NCI-H2227 treated with DMSO at 0.1 percent for 48 hours (cell line): ENCODE measurements at places on chromosomes 3 and 15.
A peak's percentile ranks its signal among the peaks of the same experiment; 100 is the strongest.

DNA sequence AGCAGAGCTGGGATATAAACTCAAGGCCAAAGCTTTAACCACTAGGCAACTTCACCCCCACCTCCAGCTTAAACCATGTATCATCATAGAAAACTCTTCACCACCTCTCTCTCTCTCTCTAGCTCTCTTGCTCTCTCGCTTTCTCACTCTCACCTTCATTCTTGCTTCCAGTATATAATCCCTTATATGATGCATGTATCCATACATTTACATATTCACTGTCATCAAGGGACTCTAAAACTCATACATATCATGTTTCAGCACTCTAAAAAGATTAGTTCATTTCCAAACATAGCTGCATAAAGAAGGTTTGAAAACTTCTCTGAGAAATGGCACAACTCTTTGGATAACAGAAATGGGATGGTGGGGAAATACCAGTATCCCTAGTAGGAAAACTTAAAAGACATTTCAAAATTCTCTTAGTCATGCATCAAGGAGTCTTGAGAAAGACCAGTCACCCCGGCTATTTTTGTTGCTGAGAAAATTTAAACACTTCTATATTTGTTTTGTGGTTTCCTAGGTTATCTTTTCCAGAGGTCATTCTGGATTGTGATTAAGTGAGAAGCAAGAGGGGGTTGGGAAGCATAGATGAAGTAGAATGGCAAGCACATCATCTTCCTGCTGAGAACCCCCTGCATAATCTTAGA, 447.8 kb upstream of the THBS1 start:
- no peak for DNase-seq

DNA sequence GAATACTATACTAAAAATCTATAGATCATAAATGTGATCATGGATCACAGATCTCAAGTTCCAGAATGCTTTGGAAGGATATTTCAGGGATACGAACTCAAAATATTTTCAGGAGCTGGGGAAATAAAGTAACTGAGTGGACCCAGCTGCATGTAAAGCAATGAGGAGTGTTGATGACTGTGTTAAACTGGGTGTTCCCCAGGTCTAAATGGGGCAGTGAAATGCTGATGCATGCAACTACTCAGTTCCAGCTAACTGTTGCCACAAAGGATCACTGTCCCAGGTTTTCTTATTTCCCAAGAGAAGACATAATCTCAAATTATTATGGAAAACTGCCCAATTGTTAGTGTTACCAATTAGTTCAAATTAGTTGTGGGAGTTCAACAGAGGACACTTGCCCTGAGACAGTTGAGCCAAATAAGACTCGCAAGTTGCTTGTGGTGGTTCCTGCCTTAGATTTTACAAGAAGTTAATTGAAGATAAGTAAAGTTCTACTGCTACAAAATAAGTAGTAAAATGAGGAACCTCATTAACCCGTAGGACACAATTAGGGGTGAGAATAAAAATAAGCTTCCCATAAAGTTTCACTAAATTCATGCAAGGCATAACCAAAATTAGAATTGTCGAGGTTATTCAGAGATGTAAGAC, 66.3 kb upstream of the IL12A start:
- DNase-seq = no peak

DNA sequence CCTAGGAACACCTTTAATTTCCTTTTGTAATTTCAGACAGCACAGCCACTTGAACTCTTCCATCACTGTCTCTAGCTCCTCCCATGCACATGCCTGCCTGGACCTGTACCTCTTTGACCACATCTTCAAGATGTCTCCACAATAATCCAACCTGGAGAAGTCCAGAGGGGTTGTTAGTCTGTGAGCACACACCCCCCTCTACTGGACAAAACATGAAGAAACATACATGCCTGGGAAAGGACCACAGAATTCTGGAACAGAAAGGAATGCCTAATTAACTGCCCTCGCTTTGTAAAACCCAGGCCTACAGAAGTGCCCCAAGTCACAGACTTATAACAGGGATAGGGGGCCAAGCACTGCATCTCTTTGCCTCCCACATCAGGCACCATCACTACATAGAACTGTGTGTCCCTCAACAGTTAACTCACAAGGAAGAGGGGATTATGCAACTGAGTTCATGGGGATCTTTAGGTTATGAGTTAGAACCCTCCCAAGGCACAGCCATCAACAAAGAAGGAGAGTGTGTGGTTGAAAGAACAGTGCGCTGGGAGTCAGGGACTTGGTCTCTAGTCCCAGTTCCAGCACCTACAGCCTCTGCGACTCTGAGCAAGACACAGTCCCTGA, 61.7 kb downstream of the FMN1 start:
- peak; percentile 32 for DNase-seq

- no peak for DNase-seq
Measured at GRCh38 chr3:100682056-100682853, 27.0 kb upstream of the TFG start.

DNA sequence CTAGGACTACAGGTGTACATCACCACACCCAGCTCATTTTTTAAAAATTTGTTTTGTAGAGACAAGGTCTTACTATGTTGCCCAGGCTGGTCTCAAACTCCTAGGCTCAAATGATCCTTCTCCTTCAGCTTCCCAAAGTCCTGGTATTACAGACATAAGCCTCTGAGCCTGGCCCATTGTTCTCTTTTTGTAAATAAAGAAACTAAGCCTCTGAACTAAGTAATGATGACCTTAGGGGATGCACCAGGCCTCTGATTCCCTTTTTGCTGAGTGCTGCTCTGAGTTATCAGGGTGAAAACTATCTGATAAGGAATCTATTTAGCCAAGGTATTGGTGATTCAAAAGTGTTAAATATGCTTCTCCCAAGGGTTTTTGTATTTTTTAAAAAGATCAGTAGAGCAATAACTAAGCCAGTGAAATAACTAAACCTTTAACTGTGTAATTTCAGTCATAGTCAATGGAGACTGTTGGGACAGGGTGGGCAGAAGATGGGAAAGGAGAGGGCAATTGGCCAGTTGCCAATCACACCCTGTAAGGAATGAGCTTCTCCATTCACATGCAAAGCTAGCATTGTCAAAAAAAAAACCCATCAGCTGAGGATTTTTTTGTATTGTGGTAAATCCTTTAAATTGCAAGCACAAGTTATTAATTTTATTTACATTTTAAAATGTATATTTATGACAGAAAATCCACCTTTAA, 194.8 kb upstream of the PFN2 start:
- DNase-seq = no peak

- DNase-seq = no peak
Measured at GRCh38 chr3:119227070-119227850, 13.4 kb downstream of the B4GALT4 start.

- no peak for DNase-seq
Measured at GRCh38 chr15:43975326-43975725, 148.5 kb downstream of the WDR76 start.

GRCh38 chr3:60298141-60298540, 953.1 kb downstream of the FHIT start:
- DNase-seq = no peak

- no peak for DNase-seq
Measured at GRCh38 chr3:74479915-74480314, 134.5 kb downstream of the CNTN3 start.

DNA sequence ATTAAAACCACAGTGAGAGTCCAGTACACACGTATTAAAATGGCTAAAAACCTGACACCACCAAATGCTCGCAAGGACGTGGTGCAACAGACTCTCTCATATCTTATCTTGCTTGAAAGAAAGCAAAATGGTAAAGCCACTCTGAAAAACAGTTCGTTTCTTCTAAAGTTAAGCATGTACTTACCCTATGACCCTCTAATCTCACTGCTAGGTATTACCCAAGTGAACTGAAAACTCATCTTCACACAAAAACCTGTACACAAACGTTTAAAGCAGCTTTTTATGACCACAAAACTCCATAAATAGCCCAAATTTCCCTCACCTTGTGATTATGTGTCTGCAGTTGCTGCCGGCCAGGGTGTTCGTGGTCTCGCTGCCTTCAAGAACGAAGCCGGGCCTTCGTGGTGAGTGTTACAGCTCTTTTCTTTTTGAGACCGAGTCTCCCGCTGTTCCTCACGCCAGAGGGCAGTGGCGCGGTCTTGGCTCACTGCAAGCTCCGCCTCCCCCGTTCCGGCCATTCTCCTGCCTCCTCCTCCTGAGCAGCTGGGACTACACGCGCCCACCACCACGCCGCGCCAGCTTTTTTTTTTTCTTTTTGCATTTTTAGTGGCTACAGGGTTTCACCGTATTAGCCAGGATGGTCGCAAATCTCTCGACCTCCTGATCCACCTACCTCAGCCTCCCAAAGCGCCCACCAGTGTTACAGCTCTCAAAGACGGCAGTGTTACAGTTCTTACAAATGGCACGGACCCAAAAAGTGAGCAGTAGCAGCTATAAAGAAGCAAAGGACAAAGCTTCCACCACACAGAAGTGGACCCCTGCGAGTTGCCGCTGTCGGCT, 165.4 kb downstream of the TJP1 start:
- DNase-seq = no peak

- DNase-seq = peak; percentile 69
Measured at GRCh38 chr3:197737319-197737649, 580 bp upstream of the RUBCN start.

- DNase-seq = no peak
Measured at GRCh38 chr15:22240403-22240802, 160.1 kb downstream of the OR4M2 start.

- no peak for DNase-seq
Measured at GRCh38 chr3:69353503-69353902, 32.4 kb downstream of the FRMD4B start.

DNA sequence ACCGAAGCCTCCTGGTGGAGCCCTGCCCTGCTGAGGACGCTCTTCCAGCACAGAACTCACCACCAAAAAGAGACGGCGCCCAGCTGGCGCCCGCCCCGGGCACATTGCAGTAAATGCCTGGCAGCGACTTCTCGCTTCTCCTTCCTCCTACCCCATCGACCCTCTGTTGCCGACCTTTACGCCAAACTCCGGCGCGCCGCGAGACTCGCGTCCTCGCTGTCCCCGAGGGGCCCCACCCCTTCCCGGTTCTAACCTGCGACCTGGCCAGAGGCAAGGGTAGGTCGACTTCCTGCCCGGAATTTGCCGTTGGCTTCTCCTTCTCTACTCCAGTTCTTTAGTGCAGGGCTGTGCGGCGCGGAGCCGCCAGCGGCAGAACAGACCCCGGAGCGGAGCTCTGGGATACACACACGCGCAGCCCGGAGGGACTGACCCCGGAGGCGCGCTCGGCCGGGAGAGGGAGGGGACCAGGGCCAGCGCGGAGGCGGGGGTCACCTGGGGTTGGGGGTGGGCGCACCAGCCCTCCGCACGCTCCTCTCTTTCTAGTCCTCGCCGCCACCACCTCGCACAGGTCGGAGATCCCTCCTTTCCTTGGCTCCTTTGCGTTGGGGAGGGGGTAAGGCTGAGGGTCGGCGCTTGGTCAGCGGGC, 226.6 kb upstream of the AZI2 start:
- DNase-seq = no peak

DNA sequence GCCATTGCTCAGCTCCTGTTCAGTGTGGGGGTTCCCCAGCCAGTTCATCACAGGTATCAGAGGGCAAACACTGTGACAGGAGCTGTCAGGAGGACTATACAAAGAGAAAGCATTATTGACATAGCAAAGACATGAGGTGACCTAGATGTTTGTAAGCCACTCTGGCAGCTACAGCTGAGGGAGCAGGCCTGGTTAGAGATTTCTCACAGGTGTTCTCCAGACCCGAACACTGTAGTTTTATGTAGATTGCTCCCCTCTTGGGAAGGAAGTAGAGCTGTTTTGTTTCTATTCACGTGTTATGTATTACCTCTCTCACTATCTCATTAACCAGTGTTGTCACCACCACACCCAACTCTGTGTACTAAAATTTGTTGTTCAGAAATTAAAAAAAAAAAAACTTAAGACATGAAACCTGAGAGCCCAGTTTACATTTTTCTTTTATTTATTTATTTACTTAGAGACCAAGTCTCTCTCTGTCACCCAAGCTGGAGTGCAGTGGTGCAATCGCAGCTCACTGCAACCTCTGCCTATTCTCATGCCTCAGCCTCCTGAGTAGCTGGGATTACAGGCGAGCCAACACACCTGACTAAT, 123.7 kb downstream of the RBPMS2 start:
- no peak for DNase-seq

- no peak for DNase-seq
Measured at GRCh38 chr3:58537412-58538301, 667 bp upstream of the ACOX2 start.

- peak; percentile 9 for DNase-seq
Measured at GRCh38 chr15:66566963-66567531, 1.2 kb upstream of the LCTL start.

DNA sequence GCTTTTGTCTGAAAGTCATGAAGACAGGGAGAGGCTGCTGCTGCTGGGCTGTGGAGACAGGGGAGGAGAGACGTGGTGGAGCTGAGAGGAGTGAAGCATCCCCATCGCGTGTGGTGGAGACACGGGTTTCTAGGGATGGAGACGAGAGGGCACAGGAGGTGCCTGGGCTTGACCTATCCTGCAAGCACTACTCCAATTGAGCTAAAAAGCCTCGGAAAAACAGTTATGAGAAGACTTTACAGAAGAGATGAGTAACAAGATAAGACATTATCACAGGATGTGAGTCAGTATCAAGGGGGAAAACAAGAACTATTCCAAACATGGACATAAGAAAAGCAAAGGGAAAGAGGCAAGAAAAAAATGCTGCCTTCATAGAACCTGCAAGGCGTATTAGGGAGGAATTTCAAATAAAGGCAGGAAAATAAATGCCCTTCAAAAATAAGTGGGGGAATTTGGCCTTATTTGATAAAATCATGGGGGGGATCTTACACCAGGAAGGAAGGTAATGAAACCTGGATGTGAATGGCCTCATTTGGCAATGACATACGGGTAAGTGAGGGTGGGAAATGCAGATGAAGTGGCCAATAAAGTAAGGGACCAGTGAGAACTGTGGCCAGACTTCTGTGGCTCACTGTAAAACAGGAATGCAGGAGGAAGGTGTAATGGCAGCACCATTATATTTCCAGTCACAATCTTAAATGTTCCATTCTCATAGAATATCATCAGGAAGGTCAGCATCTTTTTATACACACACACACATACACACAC, 97.9 kb downstream of the PLD1 start:
- DNase-seq = no peak

DNA sequence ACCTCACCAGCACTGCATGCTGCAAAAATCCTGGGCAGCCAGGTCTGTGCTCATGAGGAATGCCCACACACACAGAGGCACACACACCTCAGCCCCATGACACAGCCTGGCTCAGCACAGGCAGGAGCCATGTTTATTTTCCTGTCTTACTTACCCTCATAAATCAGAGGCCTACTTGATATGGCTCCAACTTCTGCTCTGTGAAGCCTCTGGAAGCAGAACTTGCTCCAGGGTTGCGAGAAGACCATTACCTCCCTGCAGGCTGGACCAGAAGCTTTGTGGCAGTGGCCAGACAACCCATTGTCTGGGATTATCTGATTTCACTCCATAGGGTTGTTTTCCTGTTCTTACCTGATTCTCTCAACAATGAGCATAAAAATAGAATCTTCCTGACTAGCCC, 43.8 kb upstream of the CMTM8 start:
- no peak for DNase-seq

GRCh38 chr15:83320844-83321243, 36.4 kb upstream of the BNC1 start:
- DNase-seq = no peak

- DNase-seq = no peak
Measured at GRCh38 chr3:39705351-39705900, 104.0 kb upstream of the MYRIP start.

- DNase-seq = no peak
Measured at GRCh38 chr3:152772674-152773225, 62.2 kb upstream of the P2RY1 start.
